ENCODE measurements at places on chromosomes 2 and 18.
A peak's percentile ranks its signal among the peaks of the same experiment; 100 is the strongest.

DNA sequence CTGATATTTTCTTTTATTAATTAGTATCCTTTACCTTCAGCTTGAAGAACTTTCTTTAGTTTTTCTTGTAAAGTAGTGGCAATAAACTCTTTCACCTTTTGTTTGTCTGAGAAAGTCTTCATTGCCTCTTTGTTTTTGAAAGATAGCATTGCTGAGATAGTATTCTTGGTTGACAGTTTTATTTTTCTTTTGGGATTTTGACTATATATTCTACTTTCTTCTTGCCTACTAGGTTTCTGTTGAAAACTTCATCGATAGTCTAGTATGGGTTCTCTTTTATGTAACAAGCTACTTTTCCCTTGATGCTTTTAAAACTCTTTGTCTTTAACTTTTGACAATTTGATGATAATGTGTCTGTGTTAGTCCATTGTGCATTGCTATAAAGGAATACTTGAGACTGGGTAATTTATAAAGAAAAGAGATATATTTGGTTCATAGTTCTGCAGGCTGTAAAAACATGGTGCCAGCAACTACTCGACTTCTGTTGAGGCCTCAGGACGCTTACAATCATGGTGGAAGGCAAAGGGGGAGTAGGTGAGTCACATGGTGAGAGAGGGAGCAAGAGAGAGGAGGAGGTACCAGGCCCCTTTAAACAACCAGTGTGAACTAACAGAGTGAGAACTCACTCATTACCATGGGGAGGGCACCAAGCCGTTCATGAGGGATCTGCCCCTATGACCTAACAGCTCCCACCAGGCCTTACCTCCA, 12.0 kb downstream of the CCDC150 start:
- no peak for DNase-seq

- peak; percentile 41 for DNase-seq
Measured at GRCh38 chr2:120344976-120345581, 857 bp upstream of the INHBB start.

DNA sequence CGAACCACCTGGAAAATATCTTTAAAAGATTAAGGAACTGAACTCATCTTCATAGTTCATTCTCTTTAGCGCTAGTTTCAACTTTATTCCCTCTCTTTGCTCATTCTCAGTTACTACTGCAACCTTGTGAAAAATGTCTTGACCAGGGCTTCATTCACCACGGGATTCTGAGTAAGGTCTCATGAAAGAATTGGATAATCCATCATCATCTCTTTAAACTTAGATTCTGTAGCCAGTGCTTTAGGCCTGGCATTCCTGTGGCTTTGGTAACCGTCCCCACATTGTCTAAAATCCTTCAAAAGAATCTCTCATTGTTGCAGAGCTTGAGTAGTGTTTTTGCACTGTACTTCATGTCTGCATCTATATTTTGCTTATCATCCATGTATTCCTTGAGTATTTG, 229.5 kb downstream of the ETAA1 start:
- DNase-seq: no peak

GRCh38 chr2:177329064-177329463, 63.5 kb upstream of the AGPS start:
- DNase-seq: no peak

GRCh38 chr2:23293731-23294130, 91.2 kb upstream of the KLHL29 start:
- DNase-seq: no peak

- DNase-seq: no peak
Measured at GRCh38 chr2:59889305-59889704, 664.1 kb downstream of the BCL11A start.

GRCh38 chr18:47899107-47899840, 31.2 kb downstream of the SMAD2 start:
- DNase-seq: no peak

DNA sequence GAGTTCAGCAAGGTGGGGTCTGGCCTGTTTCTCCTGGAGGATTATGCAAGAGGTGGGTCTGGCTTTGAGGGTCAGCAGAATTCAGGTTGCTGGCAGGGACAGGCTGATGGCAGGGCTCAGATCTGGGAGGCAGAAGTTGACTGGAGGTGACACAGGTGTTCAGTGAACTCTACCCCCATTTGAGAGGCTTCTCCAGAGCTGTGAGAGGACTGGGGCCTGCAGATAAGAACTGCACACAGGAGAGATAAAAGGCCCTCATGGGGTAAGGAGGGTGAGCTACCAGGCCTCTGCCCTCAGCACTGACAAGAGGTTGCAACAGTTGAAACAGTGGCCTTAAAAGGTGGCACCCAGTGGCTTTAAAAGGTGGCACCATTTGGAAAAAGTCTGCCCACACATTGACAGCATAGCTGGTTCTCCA, 13.1 kb downstream of the MOCOS start:
- DNase-seq: no peak

DNA sequence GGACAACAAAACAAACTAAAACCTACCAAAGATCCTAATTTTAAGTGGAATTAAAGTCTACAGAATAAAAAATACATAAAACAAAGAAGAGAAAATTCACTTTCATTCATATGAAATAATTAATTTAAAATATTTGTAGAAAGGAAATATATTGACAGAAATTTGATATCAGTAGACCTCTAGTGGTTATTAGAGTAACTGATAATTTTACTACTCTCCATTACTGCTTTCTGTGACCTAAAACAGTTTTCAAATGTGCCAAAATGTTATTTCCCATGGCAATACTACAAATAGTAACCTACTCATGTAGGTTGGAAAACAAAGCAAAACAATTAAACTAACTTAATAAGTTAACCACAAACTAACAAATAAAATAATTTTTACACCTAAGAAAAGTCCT, 147.1 kb downstream of the NOL4 start:
- no peak for DNase-seq

GRCh38 chr2:241522477-241522876, 14.1 kb upstream of the STK25 start:
- no peak for DNase-seq

DNA sequence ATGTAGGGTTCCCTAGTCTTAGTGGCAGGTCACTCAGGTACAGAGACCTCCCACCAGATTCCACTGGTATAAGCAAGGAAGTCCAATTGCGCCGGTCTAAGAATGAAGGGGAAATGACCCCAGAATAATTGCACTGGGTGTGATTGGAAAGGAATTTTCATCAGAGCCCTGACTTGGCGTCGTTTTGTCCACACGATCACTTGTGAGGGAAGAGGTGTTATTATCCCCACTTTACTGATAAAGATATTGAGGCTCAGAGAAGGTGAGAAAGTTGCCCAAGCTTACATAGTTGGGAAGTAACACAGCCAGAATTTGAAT, 61.5 kb downstream of the CIB4 start:
- DNase-seq: no peak

- DNase-seq: no peak
Measured at GRCh38 chr2:184312970-184313369, 285.4 kb upstream of the ZNF804A start.

GRCh38 chr2:165239856-165240515, 772 bp downstream of the SCN2A start:
- DNase-seq: no peak

GRCh38 chr2:234411793-234412192, 85.1 kb downstream of the ARL4C start:
- no peak for DNase-seq

- DNase-seq: no peak
Measured at GRCh38 chr2:207558079-207558491, 28.3 kb downstream of the CREB1 start.

GRCh38 chr18:8450013-8450412, 159.2 kb upstream of the RAB12 start:
- DNase-seq: no peak

- DNase-seq: peak; percentile 80
Measured at GRCh38 chr18:59470561-59471121, 111.6 kb upstream of the LMAN1 start.

DNA sequence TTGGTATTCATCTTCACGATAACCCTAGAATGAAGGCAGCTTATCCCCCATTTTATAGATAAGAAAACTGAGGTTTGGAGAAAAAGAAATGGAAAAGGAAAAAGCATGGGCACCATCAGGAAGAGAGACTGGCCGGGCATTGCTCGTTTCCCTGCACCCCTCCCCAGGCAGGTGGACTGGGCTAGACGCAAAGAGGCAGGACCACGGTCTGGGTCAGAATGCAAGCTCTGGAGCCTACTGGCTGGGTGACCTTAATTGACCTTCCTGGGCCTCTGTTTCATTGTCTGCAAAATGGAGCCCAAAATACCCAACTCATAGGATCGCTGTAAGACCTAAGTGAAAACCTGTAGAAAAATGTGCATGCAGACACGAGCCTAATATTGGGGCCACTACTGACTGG, 135.3 kb upstream of the GLI2 start:
- DNase-seq: no peak

DNA sequence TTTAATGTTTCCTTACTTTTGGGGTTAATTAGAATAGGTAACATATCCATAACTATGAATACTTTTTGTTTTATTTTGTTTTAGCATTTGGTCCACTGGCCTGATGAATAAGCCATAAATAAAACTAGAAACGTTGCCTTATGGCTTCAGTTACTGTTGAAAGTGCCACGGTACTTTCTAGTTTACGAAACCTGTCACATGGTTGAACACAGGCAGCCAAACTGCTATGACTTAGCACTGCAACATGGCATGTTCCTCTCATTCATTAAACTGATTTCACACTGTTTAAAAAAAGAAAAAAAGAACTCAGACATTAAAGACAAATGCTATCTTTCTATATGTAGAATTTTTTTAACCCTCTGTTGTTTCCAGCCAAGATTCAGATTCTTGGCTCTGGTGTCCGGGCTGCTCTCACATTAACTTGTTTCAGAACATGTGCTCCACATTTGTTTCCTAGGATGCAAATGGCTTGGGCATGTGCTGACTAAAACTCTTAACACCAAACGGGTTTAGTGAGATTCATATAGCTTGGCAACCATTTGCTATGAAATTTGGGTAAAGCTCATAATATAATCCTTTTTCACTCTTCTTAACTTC, 323.9 kb upstream of the RND3 start:
- no peak for DNase-seq
